Right lung (tissue), 10 donors: ENCODE measurements at places on chromosomes 5 and 9.

GRCh38 chr9:109035684-109036423 lies 22.6 kb upstream of the CTNNAL1 start:
- no peak for DNase-seq

GRCh38 chr9:70506159-70506558 lies 91.7 kb upstream of the KLF9 start:
- no peak for DNase-seq

DNA sequence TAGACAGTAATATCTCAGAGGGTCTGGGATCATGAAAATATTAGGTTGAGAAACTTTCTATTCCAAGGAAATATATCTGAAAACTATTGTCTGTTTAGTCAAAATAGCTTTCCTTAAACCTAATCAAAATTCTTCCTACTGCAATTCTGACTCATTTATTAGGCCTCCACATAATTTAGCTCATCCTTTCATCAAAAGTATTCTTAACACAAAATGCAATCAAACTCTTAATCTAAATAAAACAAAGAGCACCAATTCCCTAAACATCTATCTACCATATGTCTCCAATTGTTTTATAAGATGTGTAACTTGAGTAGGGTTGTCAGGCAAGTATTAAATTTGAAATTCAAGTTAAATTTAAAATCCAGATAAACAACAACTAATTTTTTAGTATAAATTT lies 142.1 kb downstream of the PLK2 start:
- DNase-seq: no peak

DNA sequence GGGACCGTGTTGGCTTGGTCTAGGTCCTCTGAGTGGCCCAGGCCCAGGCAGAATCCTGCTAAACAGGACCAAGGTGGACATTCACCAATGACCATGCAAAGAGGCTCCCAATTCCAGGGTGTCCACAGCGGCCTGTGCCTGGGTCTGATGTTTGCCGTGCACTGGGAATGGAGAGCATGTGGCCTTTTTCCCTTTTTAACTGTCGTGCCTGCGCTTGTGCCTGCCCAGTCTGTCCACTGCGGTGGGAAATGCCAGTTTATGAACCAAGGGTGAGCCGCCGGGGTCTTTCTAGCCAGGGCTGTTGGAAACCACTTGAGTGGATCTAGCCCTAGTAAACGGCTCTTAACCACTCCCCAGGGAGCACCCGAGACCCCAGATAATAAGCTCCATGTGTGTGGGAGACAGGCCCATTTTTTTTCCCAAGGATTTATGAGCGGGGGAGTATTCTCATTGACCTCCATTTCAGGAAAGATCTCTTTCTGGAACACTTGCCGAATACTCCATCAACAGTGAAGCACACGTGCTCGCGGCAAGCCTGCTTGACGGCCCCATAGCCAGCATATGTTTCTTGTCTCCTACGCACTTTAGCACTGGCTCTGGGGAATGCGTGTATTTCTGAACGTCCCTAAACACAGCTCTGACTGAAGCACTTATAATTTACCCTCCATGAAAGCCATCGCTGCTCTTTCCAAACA lies 93.2 kb upstream of the PHYKPL start:
- peak; percentile 93 for DNase-seq

GRCh38 chr9:85089188-85089969 lies 419.9 kb downstream of the NTRK2 start:
- no peak for DNase-seq

GRCh38 chr5:67998709-67999261 lies 216.8 kb upstream of the PIK3R1 start:
- DNase-seq: no peak
